HFF-Myc (cell line): ENCODE measurements at places on chromosomes 5 and 9.

- DNase-seq: no peak
Measured at GRCh38 chr5:147918101-147918685, 11.9 kb upstream of the C5orf46 start.

- DNase-seq: no peak
Measured at GRCh38 chr5:89542736-89543135, 659.8 kb upstream of the MEF2C start.

DNA sequence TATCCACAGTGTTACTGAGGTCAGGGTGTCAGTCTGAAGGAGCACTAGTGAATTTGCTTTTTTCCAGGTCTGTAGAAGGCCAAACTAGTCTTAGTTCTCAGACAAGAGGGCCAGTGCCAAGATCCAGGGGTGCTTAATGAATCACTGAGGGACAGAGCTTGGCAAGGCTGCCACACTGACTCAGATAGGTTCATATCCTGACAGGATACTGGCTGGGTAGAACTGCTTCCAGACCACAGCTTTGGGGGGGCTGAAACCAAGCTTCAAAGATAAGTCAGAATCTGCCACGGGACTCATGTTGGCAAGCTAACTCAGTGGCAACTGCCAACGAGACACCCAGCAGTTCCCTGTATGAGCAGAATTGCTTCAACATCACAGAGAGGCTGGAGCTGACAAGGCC is 1125.4 kb downstream of the EFNA5 start:
- no peak for DNase-seq

DNA sequence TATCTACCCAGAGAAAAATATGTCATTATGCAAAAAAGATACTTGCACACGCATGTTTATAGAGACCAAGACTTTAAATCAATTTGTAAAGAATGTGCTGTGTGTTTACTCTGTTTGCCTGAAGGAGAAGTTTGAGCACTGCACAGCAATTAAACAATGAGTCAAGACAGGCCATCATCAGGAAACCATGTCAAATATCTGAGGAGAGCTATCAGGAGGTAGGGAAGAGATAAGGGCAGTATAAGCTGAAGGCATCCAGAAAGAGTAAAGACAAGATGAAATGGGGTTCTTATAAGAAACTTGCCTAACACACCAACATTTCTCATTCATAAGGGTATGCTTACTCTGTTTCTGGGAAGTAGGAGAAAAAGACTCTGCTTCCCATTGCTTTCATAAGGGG is 405.8 kb upstream of the PTGER4 start:
- no peak for DNase-seq
